Activated CD4-positive, alpha-beta T cell treated with anti-CD3 and anti-CD28 coated beads for 24 hours (primary cell): ENCODE measurements at places on chromosomes 5 and 9.

DNA sequence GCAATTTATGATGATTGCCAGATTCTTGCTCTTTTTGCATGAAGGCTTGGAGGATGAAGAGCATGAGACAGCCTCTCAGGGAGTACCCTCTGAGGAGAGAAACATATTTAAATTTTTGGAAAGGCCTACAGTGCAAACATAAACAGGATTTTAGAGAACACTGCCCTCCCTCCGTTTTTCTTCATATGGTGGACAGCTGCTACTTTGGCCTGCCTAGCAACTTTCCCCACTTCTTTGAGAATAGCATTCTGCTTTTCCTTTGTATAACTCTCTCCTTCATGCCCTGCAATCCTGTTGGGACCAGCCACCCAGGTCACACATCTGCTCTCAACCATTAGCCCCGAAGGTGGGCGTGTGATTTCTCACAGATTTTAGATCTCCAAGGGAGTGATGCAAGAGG is 20.5 kb upstream of the TXN start:
- DNase-seq: no peak

DNA sequence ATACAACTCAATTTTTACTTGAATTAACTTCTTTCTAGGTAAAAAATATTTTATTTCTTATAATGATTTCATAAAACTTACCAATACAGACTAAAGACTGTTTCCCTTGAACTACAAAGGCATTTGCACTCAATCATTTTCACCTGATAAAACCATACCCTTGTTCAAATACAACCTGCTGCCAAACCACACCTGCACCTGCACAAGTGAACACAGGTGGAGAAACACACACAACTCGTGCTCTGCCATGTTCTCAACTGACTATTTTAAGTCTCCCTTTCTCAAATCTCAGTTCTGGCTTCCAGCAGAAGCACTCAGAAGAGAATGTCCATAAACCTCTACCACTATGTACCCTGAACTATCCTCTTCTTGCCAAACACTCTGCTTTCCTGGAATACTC is 1892.1 kb downstream of the MAT2B start:
- no peak for DNase-seq

DNA sequence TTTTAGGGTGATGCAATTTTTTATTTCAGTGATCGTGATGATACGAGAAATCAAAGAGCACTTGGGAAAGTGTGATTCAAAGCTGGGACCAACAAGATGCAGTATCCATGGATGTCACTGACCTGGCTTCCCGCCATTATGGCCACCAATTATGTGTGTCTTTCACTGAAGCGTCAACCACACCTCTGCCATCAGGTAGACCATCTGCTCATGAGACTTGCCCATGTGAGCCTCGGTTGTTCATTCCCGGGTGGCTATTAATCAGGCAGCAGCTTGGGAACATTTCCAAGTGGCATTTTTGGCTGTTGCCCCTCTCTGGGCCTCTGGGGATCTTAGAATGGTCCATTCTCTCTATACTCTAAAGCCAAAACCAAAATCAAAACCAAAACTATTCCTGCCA is 436.0 kb upstream of the ADAMTSL1 start:
- no peak for DNase-seq

DNA sequence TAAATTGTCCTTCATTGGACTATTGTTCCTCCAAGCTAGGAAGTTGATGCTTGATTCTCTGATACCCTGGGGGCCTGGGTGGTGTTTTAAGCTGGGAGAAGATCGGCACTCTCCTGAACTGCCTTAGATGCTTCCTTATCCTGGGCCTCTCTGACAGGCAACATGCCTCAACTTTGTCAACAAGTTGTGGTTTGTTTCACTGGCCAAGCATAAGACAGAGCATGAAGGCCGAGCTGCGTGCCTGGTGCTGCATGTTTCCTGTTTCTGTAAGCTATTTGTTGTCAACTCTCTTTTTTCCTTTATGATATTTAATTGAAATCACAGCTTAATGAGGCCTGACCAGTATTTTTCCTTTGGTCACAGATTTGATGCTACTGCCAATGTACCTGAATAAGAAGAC is 187.6 kb upstream of the TNC start:
- no peak for DNase-seq

GRCh38 chr5:119270960-119271757 is 84.7 kb upstream of the TNFAIP8 start:
- no peak for DNase-seq

DNA sequence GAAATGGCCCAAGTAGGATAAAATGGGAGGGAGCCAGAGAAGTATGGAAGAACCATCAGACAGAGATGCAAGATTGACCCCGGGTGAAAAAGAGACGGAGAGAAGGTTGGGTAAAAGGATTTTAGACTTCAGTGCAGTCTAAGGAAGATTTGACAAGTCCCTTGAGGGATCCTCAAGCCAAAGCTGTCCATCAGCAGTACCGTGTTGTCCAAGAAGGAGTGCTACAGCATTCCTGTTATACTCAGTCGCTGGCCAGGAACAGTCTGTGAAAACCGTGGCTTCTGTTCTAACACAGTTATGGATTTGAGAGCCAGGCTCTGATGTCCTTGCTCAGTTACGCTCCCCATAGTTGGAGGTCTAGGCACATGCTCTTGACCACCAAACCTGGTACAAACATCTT is 383.9 kb upstream of the DAB2 start:
- DNase-seq: no peak

GRCh38 chr5:136032564-136032963 is 3.8 kb downstream of the TGFBI start:
- DNase-seq: no peak

GRCh38 chr5:71982717-71983395 is 124.4 kb upstream of the MAP1B start:
- no peak for DNase-seq

GRCh38 chr5:10958728-10959127 is 197.7 kb upstream of the DAP start:
- DNase-seq: no peak

GRCh38 chr5:61344187-61344944 is 12.3 kb downstream of the ZSWIM6 start:
- no peak for DNase-seq

DNA sequence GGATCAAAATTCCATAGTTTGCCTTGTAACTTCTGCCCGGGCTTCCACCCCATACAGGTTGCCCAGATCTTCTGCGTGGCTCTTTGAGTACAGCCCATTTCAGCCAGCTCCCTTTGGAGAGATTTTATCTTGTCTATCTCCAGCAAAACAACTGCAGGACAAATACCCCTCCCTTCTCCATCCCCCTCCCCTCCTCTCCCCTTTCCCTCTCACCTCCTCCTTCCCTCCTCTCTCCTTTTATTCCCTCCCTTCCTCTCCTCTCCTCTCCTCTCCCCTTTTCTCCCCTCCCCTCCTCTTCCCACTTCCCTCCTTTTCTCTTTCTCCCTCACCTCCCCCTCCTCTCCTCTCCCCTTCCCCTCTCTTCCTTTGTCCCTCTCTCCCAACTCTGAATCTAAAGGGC is 58.2 kb downstream of the COL15A1 start:
- no peak for DNase-seq

- no peak for DNase-seq
Observed at GRCh38 chr5:177958696-177959095, 37.3 kb downstream of the PROP1 start.

DNA sequence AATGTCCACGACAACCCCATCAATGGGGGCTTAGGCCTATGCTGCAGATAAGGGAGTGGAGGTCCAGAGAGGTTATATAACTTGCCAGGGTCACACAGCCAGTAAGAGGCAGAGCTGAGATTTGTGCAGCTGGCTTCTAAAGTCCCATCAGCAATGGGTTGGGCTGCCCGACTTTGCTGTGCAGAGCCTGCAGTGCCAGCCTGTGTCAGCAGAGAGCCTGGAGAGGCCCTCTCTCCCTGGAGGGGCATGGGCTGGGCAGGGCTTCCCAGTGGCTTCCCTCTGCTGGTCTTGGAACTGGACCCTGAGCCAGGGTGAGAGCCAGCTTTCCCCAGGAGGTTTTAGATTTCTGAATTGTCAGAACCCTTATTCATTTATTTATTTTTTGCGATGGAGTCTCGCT is 77.2 kb upstream of the RAPGEF1 start:
- no peak for DNase-seq

- no peak for DNase-seq
Observed at GRCh38 chr5:174777111-174777510, 52.7 kb downstream of the MSX2 start.

DNA sequence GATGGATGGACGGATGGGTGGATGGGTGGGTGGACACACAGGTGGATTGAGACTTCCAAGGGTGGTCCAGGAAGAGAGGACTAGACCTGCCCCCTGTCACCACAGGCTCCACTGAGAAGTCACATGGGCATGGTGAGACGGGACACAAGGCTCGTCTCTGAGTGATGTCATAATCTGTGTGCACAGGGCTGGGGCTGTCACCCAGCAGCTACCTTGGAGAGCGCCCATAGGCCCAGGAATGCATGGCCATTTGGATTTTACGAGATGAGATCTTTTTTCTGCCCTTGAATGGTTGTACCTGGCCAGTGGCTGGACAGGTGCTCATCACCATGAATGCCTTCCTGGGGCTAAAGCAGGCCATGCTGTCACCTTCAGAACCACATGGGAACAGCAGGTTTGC is 3.1 kb downstream of the OLFM1 start:
- no peak for DNase-seq

DNA sequence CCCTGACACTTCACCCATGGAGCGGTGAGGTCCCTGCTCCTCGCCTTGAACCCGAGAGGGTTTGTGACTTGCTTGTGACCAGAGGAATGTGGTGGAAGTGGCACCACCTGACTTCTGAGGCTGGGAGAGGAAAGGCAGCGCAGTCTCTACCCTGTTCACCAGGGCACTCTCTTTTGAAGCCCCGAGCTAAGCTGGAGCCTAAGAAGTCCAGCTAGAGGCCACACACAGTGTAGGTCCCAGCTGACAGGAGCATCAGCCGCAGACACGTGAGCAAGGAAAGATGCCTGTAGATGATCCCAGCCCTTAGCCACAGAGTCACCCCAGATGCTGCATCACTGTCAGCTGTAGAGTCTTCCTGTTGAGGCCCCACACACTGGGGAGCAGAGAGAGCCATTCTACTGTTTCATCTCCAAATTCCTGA is 1.7 kb upstream of the ANGPTL2 start:
- DNase-seq: no peak

GRCh38 chr9:125732562-125732961 is 14.6 kb upstream of the PBX3 start:
- DNase-seq: no peak

DNA sequence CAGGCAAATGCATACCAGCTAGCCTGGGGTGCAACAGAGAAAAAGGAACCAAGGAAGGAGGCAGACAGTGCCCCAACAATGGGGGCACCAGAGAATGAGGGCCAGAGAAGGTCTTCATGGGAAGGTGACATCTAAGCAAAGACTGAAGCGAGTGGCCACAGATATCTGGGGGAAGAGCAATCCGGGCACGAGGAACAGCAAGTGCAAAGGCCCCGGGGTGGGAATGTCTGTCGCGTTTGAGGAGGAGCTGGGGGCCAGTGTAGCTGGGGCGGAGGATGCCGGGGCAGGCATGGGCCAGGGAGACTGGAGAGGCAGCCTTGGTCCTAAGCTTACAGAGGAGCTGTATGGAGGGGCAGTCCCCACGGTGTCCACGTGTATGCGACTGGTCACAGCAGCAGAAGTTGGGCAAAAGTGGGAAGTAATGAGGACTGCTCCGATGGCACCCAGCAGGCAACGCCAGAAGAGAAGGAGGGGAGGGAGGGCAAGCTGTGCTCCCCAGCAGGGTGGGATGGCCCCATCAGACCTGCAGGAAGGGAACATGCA is 19.1 kb downstream of the EEIG1 start:
- no peak for DNase-seq

DNA sequence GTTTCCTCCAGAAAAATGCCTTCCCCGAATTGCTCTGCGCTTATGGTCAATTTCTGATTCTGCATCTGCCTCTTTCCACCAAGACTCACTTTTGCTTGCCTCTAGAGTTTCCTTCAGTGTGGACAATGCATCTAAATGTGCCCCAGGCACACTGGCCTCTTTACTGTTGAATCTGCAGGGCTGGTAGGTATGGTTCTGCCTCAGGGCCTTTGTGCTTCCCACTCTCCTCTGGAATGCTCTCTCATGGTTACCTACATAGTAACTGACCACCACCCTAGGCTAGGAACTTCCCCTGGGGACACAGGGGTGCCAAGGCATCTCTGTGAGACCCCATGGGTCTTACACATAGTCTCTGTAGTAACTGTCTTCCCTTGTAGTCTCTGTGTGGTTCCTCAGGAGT is 1258.6 kb downstream of the CDH12 start:
- no peak for DNase-seq

- DNase-seq: no peak
Observed at GRCh38 chr5:68067976-68068603, 147.5 kb upstream of the PIK3R1 start.

DNA sequence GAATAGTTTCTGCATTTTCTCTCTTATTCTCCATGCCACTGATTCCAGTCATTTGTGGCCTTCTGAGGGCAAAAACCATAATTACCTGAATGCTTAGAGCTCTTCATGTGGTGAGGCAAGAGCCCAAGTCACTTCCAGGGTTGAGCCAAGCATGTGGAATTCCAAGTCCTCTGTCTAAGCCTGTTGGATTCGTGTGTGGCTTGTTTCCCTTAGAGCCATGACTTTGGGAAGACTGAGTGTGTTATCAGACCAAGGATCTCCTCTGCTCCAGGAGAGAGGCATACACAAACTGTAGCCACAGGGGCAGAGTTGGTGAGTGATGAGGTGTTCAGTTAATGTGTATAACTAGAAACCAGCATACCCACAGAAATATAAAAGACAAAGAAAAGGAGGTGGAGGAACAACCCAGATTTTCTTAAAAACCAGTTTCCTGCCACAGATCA is 27.1 kb downstream of the SLC22A5 start:
- DNase-seq: no peak

DNA sequence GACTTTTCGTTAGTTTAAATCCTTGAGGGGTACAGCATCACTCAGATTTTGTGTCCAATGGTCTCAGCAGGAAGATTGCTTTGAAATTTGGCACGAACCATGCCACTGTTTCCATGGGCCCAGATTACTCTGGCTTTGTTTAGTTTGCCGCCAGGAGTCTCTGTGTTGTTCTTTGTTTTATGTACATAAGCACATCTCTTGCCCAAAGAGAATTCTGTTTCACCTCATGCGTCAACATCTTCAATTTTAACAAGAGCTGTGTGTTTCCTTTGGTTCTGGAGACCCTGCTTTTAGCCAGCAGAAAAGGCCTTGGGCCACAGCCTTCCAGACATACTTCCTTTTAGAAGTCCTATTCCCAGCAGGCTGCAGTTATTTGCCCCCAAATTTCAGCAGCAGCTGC is 62.4 kb downstream of the TNPO1 start:
- no peak for DNase-seq

DNA sequence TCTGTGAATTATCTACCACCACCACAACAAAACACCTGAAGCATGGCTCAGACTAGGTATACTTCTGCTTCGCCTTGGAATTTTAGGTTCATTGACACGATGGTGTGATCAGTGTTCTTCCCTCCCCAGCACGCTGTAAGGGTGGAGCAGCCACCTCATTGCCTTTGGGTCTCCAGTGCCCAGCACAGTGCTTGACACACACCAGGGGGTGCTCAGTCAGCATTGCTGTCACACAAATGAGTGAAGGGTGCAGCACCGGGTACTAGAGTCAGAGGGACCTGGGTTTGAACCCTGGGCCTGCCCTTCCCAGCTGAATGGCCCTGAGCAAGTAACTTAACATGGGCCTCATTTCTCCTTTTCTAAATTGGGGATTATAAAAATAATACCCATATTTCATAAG is 9.9 kb upstream of the ANGPTL2 start:
- no peak for DNase-seq

- DNase-seq: no peak
Observed at GRCh38 chr9:79409182-79409823, 162.5 kb upstream of the TLE4 start.
